ENCODE measurements at places on chromosomes 5 and 9.

DNA sequence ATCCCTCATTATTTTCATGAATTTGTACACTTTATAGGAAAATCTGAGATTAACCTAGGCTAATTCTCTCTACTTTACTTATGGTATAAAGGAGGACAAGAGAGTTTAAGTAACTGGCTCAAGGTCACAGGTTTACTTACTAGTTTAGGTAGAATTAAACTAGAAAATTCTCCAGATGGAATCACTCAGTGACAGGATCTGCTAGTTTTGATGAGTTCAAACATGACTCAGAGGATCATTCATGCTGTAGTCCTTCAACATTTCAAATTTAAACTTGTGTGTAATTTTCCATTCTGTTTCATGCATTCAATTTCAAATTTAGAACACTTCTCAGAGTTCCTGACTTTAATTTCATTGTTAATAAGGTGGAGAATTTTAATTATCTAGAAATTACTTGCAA, 485.7 kb upstream of the TUSC1 start:
- no peak for DNase-seq

- no peak for DNase-seq
Measured at GRCh38 chr5:112390327-112390726, 28.8 kb downstream of the EPB41L4A start.

DNA sequence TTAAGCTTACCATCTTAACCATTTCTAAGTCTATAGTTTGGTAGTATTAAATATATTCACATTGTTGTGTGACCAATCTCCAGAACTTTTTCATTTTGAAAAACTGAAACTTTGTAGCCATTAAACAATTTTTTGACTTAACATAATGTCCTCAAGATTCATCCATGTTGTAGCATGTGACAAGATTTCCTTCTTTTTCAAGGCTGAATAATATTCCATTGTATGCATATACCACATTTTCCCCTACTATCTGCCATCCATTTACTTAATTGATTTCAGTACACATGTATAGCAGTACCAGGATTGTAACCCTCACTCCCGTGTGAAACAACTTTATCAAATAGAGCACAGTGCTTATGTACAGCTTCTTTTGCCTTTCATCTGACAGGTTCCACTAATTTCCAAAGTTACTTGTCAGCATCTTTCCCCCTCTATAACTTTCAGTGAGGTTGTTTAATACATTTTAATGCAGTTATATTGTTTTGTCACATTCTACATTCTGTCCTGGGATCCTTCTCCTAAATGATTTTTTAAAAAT, 7.4 kb upstream of the GNPDA1 start:
- DNase-seq = no peak

DNA sequence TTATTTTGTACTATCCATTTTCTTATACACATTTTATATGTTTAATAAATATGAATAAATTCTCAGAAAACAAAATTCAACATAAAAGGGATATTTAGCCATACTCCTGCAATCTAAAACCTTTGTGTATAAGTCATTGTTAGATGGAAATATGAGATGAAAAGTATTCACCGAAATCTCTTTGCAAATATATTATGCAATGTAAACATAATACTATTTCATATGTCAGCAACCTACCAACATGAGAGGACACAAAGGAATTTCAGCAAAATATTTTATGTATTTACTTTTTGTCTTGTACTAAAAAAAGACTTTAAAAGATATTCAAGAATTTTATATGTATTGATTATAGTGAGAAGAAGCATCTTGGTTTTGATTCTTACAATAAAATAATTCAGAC, 1623.4 kb downstream of the EFNA5 start:
- no peak for DNase-seq

- peak; percentile 66 for DNase-seq
Measured at GRCh38 chr5:136132557-136133221, at the start of gene SMAD5. SMAD5 (plus strand) TSS chr5:136132845; CDS start chr5:136153761, 20,916 bp downstream.

DNA sequence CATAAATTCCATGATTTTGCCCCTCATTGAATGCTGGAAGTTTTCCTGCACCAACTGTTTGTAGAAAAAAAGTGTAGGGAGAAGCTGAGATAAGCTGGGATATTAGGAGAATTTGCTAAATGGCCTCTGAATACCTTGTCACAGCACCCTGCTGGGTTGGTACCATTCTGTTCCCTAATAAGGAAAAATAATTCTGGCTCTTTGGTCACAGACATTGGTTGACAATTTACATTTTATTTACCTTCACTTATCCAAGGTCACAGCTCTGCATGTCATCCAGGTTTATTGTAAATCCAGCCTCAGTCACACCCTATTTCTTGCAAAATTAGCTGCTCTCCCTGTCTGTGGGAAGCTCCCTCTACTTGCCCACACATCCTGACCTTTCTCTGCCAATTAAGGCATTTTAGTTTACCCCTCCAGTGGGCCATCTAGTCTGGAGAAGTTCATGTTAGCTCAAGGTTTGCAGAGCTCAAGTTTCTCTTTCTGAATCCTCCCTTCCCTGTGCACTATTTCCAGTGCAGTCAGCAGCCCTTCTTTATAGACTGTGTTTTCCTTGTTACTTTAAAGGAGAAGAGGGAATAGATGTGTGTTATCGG, 115.4 kb upstream of the NTRK2 start:
- DNase-seq = no peak

- no peak for DNase-seq
Measured at GRCh38 chr5:50898966-50899365, 232.5 kb downstream of the PARP8 start.

DNA sequence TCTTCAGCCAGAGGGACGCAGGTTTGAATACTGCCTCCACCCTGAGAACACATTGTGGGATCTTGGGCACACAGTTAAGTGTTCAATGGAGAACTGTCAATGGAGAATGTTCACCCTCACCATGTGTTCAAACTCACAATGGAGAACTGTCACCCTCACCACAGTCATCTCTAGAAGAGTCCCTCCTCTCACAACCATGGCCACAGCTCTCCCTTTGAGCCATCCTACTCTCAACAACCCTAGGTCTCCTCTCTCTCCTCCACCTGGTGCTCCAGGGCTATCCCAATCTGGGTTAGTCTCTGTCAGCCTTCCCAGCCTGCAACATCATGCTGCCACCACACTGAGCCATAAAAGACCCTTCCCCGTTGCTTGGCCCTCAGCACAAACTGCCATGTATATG, 36.3 kb upstream of the HAND1 start:
- no peak for DNase-seq

DNA sequence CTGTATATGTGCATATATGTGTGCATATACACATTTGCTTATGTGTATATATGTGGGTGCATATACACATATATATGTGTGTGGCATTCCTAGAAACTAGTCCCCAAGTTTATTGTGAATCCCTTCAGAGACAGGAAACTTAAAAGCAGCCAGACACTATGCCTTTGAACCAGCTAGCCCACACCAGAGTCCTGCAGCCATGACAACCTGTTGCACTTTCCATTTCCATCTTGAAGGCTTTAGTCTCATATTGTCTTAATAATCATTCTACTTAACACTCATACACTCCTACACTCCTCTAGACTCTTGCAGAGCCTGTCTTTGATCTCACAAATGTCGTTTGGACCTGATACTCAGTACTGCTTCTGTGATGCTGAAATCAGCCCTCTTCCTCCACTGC, 34.8 kb upstream of the CDH6 start:
- no peak for DNase-seq

- no peak for DNase-seq
Measured at GRCh38 chr5:62562867-62563266, 15.8 kb upstream of the LRRC70 start.

DNA sequence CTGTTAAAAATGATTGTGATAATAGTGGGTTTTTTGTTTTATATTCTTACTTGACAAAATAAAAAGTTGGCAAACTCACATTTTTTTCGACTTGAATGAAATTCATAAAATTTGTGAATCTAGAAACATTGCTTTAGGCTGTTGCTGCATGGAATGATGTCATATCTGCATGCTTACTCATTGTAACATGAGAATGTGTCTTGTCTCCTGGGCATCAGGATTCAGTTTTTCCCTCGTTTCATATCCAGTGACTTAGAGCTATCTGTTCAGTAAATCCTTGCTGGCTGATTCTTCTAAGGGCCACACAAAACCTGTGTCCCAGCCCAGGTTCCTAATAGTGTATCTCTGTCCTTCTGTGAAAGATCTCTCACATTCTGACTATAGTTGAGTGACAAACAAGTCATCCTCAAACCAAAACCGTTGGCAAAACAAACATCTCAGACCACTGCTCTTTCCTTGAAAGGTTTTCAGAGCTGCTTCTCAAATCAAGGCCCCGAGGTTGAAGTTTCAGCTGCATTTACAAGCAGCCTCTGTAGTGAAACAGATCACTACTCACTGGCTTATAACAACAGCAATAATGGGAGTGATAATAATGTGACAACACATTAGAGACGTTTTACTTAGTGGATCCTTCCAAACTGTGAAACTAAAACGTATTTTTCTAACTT, 95.0 kb downstream of the NPR3 start:
- DNase-seq = no peak

GRCh38 chr5:87653242-87653641, 240.5 kb upstream of the CCNH start:
- no peak for DNase-seq

- no peak for DNase-seq
Measured at GRCh38 chr5:90015584-90016018, 394.0 kb downstream of the CETN3 start.

GRCh38 chr5:50724-51499, 41.1 kb upstream of the PLEKHG4B start:
- DNase-seq = no peak

- DNase-seq = no peak
Measured at GRCh38 chr9:16421532-16421931, 448.9 kb downstream of the BNC2 start.

DNA sequence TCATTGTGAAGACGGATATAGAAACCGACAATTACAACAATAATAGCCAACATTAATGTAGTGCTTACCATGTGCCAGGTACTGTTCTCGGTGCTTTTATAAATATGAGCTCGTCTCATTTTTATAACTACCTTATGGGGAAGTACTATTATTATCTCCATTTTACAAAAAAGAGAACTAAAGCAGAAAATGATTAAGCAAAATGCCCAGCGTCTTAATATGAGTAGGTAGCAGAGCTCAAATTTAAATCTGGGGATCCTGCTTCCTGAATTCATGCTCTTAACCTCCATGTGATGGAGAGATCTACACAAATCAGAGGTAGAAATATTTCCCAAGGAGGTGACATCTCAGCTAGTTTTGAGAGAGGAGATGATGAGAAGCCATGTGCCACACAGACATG, 256.9 kb downstream of the TRIM32 start:
- DNase-seq = no peak

GRCh38 chr5:139082813-139083498, 115.2 kb downstream of the SIL1 start:
- DNase-seq = no peak

DNA sequence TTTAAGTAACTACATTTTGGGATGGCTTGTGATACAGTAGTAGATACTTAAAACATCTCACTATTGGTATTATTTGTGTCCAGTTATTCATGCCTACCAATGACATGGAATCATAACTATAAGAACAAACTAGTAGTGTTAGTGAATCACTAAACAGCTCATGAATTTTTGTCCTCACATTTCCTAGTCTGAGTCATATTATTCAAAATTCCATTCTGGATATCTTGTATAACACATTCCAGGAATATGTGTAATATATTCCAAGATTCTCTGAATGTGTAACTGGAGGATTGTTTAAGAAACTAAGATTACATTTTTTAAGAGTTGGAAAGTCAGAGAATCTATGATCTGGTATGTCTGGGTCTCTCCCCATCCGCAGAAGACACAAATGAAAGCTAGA, 565.3 kb upstream of the ZNF608 start:
- no peak for DNase-seq

DNA sequence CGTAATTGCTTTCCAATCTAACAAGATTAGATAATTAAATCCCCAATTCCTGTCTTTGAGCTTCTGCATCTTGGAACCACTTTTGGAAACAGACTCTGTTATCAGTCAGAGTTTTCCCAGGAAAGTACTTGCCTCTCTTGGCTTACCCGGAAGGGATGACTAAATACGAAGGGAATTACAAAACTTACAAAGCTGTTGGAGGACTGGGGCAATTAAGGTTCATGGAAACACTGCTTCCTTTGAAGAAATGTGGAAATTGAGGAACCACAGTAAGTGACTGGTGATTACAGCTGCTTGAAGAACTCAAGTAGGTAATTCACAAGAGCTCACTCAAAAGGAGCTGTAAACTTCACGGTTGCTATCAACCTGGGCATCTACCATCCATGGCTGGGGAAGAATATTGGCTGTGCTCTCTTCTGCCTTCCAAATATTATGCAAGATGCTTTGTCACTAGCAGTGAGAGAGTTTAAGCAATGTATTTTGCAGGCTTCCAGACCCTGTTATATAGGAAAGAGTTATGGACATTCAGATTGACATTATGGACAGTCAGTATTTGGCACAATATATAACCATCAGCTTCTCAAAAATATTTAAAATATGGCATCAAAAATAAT, 104.6 kb upstream of the MAN2A1 start:
- no peak for DNase-seq

- DNase-seq = no peak
Measured at GRCh38 chr5:41522193-41522786, 11.9 kb upstream of the PLCXD3 start.

DNA sequence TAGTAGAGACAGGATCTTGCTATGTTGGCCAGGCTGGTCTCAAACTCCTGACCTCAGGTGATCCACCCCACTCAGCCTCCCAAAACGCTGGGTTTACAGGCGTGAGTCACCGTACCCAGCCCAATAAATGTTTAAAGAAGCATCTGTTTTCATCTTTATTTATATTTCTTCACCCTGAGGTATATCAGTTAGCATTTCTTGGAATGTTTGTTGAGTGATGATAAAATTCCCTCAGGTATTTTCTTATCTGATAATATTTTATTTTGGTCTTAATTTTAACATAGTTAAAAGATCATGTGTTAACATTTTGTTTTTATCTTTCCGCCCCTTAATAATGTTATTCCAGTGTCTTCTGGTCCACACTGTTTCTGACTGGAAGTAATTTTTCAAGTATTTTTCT, 839.6 kb upstream of the CDH10 start:
- DNase-seq = no peak
